ENCODE measurements at places on chromosomes 13 and 19.
A peak's percentile ranks its signal among the peaks of the same experiment; 100 is the strongest.

DNA sequence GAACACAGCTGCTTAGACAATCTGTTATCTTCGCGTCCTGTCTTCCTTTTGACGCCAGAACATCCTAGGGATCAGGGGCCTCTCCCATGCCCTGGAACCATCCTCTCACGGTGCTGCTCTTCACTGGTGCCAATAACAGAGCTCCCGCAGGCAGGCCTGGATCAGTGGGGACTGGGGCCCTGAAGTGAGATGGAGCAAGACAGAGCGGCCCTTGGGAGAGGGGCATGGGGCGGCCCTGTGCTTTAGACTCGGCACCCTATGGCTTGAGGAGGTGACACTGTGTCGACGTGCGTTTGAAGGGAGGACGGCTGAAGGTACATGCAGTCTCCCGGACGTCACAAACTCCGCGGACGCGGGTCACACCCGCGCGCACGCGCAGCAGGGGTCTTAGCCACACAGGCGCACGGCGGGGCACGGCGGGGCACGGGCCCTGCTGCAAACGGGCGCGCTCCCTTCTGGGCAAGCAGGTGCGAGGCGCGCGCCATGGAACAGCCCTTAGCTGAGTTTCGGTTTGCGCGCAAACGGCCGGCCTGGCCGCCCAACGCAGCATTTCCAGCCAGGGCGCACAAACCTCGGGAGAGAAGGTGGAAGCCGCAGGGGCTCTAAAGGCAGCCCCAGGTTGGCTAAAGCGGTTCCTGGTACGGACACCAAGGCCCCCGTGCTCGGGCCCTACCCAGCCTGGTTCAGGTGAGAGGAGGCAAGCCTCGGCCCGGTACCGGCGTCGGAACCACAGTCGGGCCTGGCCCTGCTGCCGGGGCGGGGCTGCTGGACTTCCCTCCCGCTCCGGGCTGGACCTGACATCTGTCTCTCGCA is 16.5 kb upstream of the RNF17 start:
- no peak for DNase-seq
- peaks cover 66% of the 10 kb centered on the region for H3K27me3 ChIP-seq
- peaks cover 18% of the 10 kb centered on the region for H3K4me1 ChIP-seq
- H3K4me3 ChIP-seq = peak overlapping the region; percentile 42

DNA sequence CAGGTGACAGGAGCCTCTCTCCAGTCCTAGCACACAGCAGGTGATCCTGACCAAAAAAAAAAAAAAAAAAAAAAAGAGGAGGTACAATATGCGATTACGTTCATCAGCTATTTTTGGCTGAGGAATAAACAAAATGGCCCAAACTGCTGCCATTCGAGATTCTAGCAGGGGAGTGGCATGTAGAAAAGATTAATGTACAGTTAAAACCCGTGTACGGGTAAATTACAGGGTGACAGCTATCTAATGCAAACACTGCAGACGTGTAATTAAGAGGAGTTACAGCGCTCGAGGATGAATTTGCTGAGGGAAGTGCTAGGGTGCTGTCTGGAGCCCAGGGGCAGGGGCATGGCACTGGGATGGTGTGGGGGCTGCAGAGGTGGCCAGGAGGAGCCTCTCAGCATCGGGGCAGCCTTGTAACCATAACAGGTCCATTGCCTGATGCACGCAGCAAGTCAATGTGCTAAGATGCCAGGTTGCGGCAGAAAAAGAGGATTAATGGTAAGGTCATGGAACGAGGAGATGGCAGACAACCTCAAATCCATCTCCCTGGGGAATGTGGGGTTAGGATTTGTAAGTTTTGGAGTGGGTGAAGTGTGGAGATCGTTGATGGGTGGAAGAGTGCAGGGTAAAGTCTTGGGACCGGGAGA is 17.4 kb downstream of the CHST8 start:
- no peak overlapping the region for H3K4me3 ChIP-seq
- H3K27me3 ChIP-seq = peaks cover 46% of the 10 kb centered on the region
- no peaks in the 10 kb centered on the region for H3K36me3 ChIP-seq
- H3K4me1 ChIP-seq = no peaks in the 10 kb centered on the region
- no peak overlapping the region for H3K27ac ChIP-seq

DNA sequence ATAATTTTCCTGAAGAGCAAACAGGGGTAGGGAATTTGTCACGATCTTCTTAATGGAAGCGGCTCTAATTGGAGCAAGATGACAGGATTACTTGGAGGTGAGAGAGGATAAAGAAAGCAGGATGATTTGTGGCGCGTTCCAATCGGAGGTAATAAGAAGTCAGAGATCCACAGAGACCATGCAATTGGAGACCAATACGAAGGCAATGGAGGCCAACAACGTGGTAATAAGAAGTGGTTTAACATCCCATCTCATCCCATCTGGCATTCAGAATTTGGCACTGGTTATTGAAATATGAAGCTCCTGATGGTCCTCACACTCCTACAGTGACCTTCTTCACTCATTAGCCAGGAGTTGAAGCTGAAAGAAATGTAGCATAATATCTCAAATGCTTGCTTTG is 130.6 kb downstream of the DLEU7 start:
- no peaks in the 10 kb centered on the region for H3K36me3 ChIP-seq

DNA sequence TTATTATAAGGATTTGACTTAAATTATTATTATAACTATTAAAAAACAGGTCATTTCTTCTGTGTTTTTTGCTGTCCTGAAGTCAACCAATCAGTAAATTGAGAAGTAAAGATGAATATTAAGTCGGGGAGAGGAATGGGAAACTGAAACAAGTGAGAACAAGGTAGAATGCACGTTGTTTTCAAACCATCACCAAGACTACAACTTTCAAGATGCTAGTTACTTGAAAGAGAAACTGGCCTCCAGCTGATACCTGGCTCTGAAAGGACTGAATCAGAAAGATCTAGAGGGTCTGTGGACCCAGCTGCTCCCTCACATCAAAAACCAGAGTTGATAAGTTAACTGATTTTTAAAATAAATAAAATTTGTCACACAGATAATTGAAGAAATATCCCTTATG is 1301.5 kb upstream of the ATXN8OS start:
- DNase-seq = no peak
- H3K27ac ChIP-seq = no peak overlapping the region
- H3K36me3 ChIP-seq = no peaks in the 10 kb centered on the region
- no peaks in the 10 kb centered on the region for H3K4me1 ChIP-seq

DNA sequence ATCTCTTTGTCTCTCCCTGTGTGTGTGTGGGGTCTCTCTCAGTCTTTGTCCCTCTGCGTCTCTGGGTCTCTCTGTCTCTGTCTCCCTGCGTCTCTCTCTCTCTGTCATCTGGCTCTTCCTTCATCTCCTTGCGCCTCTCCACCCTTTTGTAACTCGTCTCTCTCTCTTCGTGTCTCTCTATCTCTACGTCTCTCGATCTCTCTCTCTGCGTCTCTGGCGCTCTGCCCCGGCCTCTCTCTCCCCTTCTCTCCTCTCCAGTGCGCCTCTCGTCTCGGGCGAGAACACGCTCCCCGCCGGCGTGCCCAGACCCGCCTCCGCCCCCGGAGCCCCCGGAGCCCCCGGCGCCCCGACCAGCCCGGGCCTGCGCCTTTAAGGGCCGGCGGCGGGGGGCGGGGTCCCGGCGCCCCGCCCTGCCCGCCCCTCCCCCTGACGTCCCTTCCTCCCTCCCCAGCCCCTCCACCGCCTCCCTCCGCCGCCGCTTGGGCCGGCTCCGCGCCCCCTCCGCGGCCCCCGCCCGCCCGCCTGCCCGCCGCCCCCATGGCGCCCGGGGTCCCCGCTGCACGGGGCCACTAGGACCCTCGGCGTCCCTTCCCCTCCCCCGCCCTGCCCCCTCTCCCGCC is at the start of gene MARK4:
Gene MARK4 (plus strand): TSS at position 440 of the 620 bp plus-strand sequence. CDS start 318 bp downstream, outside the sequence.
- peak within 1 kb of the TSS; percentile 93 for H3K4me3 ChIP-seq
- DNase-seq = peak; percentile 75
- peak within 1 kb of the TSS; percentile 87 for H3K27ac ChIP-seq
- H3K27me3 ChIP-seq = no peaks in the 10 kb centered on the region
- H3K4me1 ChIP-seq = peaks cover 56% of the 10 kb centered on the region
- no peaks in the 10 kb centered on the region for H3K36me3 ChIP-seq

- no peaks in the 10 kb centered on the region for H3K36me3 ChIP-seq
- no peaks in the 10 kb centered on the region for H3K27me3 ChIP-seq
- H3K4me3 ChIP-seq = no peak overlapping the region
- no peak overlapping the region for H3K27ac ChIP-seq
- peaks cover 18% of the 10 kb centered on the region for H3K4me1 ChIP-seq
These were observed 18.3 kb downstream of the SIAH3 start for GRCh38 chr13:45833242-45833641.

DNA sequence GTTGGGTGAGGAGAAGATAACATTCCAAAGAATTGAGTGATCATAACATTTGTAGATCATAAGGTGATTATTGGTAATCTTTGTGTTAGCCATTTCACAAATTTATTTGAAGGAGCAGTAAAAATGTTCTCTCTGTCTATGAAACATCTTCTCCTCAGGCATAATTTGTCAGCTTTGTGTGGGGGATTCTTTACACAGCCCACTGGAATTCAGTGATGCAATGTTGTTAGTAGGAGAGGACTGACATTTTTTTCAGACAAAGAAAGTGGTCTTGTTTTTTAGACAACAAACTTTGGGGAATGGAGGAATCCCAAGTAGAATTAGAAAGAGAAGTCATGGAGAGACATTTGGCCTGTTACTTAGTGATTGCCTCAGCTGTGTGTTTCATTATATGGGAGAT is 100.3 kb downstream of the ITGBL1 start:
- H3K36me3 ChIP-seq = no peaks in the 10 kb centered on the region
- no peak overlapping the region for H3K27ac ChIP-seq
- H3K4me3 ChIP-seq = no peak overlapping the region
- no peak for DNase-seq
- no peaks in the 10 kb centered on the region for H3K4me1 ChIP-seq

DNA sequence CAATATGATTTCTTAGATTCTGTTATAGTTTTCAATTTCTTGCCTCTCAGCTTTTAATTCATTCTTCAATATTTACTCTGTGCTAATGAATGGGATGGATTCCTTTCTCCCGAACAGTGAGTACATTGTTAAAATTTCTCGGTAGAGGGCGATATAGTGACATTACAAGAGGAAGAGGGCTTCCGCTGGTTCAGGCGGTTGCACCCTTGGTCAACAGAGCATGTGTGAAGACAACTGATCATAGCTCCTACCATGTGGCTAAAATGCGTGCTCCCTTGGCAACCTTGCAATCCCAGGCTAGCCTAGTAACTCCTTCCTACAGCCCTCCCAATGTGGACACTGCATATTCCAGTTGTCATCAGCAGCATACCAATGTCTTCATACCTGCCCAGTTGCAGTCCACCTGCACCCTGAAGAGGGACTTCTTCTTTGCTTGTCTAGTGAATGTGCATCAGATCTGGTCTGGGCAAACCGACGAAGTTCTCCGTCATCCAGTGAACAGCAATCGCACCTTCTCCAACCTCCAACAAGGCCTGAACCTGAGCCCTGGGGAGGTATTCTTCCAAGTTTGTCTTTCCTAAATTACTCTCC is 653.0 kb upstream of the GPC6 start:
- H3K27ac ChIP-seq = no peak overlapping the region
- DNase-seq = no peak
- no peak overlapping the region for H3K4me3 ChIP-seq
- H3K4me1 ChIP-seq = peaks cover 20% of the 10 kb centered on the region
- H3K27me3 ChIP-seq = no peaks in the 10 kb centered on the region

GRCh38 chr13:24007979-24008620 is 110.8 kb upstream of the C1QTNF9B start:
- no peaks in the 10 kb centered on the region for H3K4me1 ChIP-seq
- H3K27ac ChIP-seq = no peak overlapping the region
- H3K36me3 ChIP-seq = no peaks in the 10 kb centered on the region
- no peak overlapping the region for H3K4me3 ChIP-seq
- no peak for DNase-seq
- no peaks in the 10 kb centered on the region for H3K27me3 ChIP-seq

DNA sequence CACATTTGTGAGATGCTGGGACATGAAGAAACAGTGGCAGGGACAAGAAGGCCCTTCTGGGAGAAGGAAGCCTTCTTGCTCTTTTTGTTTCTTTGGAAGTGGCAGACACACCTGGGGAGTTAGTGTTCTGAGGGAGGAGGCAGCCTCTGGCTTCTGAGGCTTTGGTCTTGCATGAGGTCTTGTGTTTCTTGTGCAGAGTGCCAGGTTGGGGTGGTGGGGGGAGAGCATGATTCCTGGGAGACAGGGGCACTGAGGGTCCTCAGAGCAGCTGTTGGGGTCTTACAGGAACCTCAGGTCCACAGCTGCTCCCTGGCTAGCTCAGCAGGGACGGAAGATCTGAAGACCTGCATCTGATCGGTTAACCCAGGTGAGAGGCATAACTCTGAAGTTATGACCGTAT is 167.5 kb upstream of the ZNF536 start:
- no peak overlapping the region for H3K4me3 ChIP-seq
- H3K27ac ChIP-seq = no peak overlapping the region
- H3K27me3 ChIP-seq = peaks cover 7% of the 10 kb centered on the region
- DNase-seq = no peak

DNA sequence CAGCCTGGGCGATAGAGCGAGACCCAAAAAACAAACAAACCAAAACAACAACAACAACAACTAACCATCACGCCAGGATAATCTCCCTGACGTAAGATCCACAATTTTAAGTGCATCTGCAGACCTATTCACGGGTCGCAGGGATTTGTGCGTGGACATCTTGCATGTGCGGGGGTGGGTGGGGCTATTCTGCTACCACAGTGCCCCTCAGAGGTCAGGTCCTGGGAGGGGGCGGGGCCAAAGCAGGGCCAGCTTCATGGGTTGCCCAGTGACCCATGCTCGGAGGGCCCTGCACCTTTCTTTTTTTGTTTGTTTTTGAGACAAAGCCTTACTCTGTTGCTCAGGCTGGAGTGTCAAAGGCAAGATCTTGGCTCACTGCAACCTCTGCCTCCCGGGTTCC is 2.6 kb upstream of the CDC42EP5 start:
- no peaks in the 10 kb centered on the region for H3K36me3 ChIP-seq
- no peak overlapping the region for H3K27ac ChIP-seq
- H3K4me1 ChIP-seq = peaks cover 23% of the 10 kb centered on the region
- peaks cover 4% of the 10 kb centered on the region for H3K27me3 ChIP-seq
- H3K4me3 ChIP-seq = no peak overlapping the region
- no peak for DNase-seq

GRCh38 chr13:95403349-95404140 is 102.3 kb upstream of the ABCC4 start:
- no peak overlapping the region for H3K27ac ChIP-seq
- H3K36me3 ChIP-seq = no peaks in the 10 kb centered on the region
- no peaks in the 10 kb centered on the region for H3K27me3 ChIP-seq
- H3K4me3 ChIP-seq = peak overlapping the region; percentile 38

GRCh38 chr19:31285744-31286143 is 63.5 kb downstream of the TSHZ3 start:
- no peak overlapping the region for H3K27ac ChIP-seq
- peaks cover 4% of the 10 kb centered on the region for H3K4me1 ChIP-seq
- H3K36me3 ChIP-seq = no peaks in the 10 kb centered on the region

- DNase-seq = no peak
- H3K36me3 ChIP-seq = peaks cover 19% of the 10 kb centered on the region
- no peaks in the 10 kb centered on the region for H3K27me3 ChIP-seq
- H3K27ac ChIP-seq = peak overlapping the region; percentile 81
These were observed 400 bp downstream of the PLEKHG2 start for GRCh38 chr19:39412867-39413271.

GRCh38 chr19:42216653-42217519 is 591 bp downstream of the DEDD2 start:
- H3K36me3 ChIP-seq = peaks cover 14% of the 10 kb centered on the region
- H3K4me1 ChIP-seq = peaks cover 55% of the 10 kb centered on the region
- DNase-seq = peak; percentile 83
- no peaks in the 10 kb centered on the region for H3K27me3 ChIP-seq
- peak overlapping the region; percentile 79 for H3K27ac ChIP-seq

- no peak for DNase-seq
- no peaks in the 10 kb centered on the region for H3K4me1 ChIP-seq
- no peak overlapping the region for H3K4me3 ChIP-seq
These were observed 59.4 kb downstream of the CHST8 start for GRCh38 chr19:33681081-33681680.

- H3K27ac ChIP-seq = no peak overlapping the region
- H3K27me3 ChIP-seq = no peaks in the 10 kb centered on the region
- H3K4me1 ChIP-seq = peaks cover 7% of the 10 kb centered on the region
- H3K36me3 ChIP-seq = peaks cover 67% of the 10 kb centered on the region
- DNase-seq = no peak
These were observed 140.6 kb downstream of the KDM4B start for GRCh38 chr19:5109560-5109959.

Measured in suprapubic skin (tissue), 4 donors.